Cerebellar nuclear complex (tissue), 1 donor: ENCODE measurements at places on chromosomes 5 and 9.

DNA sequence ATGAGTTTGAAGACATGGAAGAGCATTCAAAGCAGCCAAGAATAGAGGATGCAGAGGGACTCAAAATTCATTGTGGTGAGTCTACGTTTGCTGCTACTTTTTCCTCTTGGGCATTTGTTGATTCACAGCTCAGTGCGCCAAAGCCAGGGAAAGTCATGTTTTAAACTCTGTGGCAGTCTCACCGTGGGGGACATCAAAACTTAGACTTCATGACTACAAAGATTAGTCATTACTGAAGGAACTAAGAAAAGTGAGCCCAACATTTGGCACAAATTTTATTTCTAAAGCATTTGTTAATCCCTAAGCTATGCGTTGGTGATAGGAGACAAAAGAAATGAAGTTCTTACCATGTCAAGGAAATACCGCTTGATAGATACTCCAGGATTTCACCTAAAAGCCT, 73.7 kb upstream of the MTAP start:
- no peak for DNase-seq

- DNase-seq: no peak
Observed at GRCh38 chr5:41402845-41403244, 107.6 kb downstream of the PLCXD3 start.

DNA sequence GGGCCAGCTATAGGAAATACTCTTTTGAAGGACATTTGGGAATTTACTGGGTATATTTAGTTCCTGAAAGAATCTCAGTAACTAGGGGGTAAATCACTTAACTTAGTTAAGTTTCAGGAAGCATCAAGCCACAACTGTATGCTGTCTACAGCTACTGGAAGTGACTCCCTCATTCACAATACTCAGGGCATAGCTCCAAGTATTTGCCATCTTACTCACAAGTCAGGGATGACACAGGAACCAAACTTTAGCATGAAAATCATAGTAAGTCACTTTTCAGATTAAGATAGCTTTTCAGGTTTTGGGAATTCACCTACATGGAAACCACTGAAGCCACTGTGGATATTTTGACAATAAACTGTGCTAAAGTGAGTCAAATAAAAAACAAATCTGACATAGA, 242.4 kb upstream of the ATP10B start:
- no peak for DNase-seq

- no peak for DNase-seq
Observed at GRCh38 chr5:55146543-55147151, 13.3 kb upstream of the GPX8 start.

DNA sequence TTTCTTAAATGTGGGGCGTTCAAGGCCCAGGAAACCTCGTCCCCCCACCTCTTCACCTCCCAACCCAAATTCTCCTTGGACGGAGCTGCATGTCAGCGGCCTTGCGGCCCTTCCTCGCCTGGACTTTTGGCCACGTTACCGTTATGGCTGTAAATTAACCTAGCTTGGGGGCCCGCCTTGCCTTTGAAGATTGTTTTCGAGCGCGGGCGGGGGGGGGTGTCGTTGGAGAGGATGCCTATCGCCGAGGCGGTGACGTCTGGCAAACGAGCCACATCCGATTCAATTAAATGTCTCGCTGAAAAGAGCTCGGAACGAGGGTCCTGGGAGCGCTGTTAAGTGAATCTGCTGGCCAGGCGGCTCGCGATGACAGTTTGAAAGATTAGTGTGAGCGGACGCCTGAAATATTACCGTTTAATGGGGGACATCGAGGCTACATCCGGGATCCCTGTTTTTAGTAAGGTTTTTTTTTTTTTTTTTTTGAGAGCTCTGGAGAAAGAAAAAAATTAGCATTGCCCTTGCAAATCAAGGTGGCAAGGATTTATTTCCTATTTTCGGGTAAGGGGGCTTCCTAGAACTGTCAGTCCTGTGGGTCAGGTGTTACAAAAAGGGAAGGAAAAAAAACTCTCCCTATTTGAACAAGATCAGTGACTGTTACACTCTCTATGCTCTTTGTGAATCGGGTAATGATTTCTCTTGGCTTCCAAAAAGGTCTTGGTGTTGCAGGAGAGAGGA, 2.3 kb upstream of the NKX2-5 start:
- DNase-seq: no peak

DNA sequence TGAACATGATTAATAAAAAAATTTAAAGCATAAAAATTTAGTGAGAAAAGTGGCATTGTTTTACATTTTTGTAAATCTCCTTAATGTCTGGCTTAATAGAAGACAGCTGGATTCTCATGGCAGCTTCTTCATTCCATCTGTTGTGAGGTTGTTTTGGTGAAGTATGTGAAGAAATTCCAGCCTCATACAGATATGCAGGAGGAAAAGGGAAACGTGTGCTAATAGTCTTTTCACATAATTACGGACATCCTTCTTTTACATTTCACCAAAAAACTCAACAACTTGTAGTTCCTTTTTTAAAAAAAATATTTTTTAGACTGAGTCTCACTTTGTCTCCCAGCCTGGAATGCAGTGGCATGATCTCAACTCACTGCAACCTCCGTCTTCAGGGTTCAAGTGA, 46.9 kb downstream of the HACD4 start:
- DNase-seq: no peak

DNA sequence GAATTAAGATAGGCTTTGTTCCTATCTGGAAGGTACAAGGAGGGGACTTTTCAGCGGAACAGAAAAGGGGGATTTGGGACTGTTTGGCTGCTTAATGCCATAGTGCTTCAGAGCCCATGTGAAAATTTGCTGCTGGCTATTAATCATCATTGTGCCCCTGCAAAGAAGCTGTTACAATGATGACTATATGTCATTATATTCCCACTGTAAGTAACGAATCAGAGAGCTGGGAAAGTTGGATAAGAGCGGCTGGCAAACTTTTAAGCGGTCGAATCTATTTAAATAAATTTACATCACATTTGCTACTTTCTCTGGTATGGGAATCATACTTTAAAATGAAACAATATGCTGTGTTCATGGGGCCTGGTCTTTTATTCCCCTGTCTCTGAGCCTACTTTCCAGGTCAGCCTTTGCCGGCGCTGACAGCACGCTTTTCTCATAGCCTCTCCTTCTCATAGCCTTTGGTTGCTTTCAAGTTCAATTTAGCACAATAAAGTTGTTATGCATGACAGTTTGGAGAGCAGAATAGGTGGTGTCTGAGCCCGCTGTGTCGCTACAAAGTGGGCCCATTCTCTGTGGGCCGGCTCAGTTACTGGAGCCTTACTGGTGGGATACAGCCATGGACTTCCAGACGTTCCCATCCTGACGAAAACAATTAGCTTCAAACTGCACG, 271.2 kb upstream of the TMEM161B start:
- no peak for DNase-seq

DNA sequence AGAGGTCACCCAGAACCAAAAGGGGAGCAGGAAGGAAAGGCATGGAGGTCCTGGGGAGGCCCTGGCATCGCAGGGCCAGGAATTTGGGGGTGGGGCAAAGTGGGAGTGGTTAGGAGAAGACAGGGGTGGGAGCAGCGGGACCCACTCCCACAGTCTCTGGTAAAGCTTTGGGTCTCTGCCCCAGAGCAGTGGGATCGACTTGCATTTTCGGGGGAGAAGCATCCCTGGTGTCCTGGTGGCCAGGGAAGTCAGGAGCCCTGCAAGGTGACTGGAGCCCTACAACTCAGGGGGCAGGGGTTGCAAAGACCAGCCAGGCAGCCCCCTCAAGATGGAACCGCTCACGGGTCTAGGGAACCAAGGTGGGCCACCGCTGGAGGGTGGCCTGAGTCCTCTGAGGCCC, 22.4 kb upstream of the GTF3C5 start:
- no peak for DNase-seq

- no peak for DNase-seq
Observed at GRCh38 chr9:74025402-74025925, 471.7 kb upstream of the RORB start.

DNA sequence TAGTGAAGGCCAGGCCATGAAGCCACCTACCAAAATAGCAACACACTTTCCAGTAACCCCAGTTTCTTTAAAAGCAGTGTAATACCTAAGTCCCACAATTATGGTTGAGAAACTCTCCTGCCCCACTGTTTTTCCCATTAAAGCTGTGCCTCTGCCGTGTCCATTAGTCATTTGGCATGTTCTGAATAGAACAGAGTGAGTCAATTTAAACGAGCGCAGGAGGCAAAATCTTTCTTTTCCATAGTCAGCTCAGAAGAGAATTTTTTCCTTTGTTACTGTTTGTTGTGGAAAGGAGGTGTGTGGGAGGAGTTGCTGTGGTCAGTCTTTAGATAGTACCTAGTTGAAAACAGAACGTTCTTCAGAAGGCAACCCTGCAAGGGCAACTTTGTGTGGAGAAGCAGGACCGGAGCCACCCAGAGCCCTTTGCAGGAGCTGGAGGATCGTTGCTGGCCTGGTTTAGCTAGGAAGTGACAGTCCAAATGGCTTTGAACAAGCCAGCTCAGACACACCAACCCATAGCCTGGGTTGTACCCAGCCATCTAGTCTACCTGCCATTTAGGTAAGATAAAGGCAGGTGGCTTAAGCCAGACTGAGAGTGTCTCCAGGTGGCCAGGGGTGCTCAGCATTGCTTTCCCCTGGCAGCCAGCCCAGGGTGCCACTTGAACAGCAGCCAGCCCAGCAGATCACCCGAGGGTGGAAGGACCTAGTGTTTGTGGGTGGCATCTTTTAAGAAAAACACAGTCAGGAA, 30.4 kb downstream of the GADD45G start:
- DNase-seq: no peak

- no peak for DNase-seq
Observed at GRCh38 chr5:161064781-161065180, 212.8 kb upstream of the ATP10B start.

DNA sequence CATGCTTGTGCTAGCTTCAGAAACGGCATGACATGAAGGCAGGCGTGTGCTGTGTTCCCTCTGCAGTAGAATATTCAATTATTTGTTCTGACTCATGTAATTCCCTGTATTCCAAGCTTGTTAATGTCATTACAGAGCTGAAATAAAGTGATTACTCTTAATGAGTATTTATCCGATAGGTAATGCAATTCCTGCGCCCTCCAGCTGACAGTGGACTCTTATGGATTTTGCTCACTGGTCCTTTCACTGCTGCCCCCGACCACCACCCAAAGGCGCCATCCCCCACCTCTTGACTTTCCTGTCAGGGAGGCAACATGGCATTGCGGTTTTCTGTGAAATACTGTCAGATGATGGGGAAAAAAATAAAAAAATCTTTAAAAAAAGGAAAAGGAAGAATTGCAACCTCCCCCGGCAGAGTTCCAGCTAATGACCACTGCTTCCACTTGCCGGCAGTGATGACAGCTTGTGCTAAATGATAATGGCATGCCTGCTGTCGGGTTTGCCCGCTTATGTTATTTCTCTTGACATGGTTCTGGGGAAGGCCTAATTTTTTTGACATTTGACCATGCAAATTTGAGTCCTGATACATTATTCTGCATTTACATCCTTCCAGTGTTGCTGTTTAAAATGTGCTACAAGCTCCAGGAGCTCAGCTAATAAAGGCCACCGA, 335.3 kb upstream of the ADAMTS16 start:
- DNase-seq: no peak

DNA sequence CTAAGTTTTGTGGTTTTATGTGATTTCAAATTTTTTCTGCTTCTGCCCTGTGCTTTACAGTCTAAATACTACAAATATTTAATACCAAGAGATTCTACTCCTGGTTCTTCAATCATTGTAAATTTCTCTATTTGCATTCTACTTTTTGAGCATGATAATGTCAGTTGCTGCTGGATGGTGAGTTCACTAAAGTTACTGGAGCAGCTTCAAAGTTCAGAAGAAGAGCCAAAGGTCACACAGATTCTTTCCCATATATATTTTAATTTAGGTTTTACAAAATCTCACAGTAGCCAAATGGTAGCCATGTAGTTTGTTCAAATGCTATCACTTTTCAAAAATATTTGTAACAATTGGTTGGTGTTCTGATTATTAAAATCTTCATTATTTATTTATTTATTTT, 378.7 kb downstream of the TMEM232 start:
- no peak for DNase-seq

- DNase-seq: no peak
Observed at GRCh38 chr5:73282383-73282782, 109.4 kb downstream of the TMEM174 start.
